ENCODE measurements at places on chromosomes 4 and X.

- no peak for DNase-seq
Measured at GRCh38 chr4:74166818-74167217, 8.9 kb downstream of the MTHFD2L start.

DNA sequence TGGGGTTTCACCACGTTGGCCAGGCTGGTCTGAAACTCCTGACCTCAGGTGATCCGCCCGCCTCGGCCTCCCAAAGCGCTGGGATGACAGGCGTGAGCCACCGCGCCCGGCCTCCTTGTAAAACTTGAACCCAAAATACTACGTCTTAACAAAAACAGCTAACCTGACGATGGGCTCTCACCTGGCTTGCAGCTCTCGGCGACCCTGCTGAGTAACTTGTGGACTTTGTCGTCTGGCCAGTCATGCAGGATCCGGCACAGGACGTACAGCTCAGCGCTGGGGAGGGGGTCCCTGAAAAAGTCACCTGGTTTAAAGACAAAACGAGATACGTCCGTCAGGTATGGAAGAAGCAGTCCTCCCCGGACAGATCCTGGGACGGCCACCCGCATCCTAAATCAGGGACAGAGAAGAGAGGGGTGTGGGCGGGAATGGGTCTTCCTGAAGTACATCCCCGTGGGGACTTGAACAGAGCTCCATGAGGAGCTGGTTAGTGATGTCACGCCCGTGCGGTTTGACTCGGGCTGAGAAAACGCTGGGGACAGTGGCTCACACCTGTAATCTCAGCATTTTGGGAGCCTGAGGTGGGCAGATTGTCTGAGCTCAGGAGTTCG lies 20.7 kb upstream of the SLC25A6 start:
- DNase-seq = no peak

DNA sequence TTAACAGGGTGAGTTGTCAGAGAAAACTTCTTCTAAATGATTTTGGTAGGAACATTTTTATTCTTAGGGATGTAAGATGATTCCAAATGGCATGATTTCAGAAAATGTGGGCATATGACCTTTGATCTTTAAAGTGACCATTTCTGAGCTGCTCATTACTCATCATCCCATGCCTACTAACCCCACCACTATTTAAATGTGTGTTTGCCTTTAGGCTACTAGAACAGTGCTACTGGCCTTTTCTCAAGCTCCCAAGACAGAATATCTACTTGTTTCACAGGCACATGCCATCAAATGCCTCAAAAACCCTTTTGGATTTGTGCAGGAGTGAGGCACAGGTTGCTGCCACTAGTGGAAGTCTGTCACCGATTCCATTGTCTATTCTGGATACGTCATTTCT lies 428.2 kb downstream of the ADAM29 start:
- no peak for DNase-seq

GRCh38 chr4:102809691-102810090 lies 17.7 kb downstream of the UBE2D3 start:
- no peak for DNase-seq

DNA sequence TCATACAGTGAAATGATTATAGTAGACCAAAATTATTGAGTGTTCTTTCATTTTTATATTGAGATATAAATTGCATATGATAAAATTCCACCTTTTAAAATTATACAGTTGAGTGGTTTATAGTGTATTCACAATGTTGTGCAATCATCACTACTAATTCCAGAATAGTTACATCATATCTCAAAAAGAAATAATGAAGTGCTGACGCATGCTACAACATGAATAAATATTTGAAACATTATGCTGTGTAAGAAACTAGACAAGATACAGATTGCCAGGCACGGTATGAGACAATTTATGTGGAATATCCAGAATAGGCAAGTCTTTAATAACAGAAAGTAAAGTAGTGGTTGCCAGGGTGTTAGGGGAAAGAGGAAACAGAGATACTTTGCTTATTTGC lies 871.7 kb downstream of the FAM133A start:
- no peak for DNase-seq

GRCh38 chr4:109126856-109127255 lies 175.6 kb downstream of the COL25A1 start:
- DNase-seq = no peak

- DNase-seq = peak; percentile 76
Measured at GRCh38 chr4:1192091-1192492, 19.7 kb upstream of the SPON2 start.

DNA sequence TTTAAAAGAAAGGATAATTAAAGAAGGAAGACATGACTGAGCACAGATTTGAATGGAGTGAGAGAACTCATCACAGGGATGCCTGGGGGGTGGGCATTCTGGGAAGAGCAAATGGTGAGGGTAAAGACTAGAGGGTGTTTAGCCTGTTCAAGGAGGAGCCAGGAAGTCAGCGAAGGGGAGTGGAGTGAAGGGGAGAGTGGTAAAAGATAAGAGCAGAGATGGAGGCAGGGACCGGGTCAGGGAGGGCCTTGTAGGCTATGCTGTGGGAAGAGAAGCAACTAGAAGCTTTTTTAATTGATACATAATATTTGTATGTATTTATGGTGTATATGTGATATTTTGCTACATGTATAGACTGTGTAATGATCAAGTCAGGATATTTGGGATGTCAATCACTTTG lies 2.2 kb upstream of the VGLL1 start:
- DNase-seq = no peak

DNA sequence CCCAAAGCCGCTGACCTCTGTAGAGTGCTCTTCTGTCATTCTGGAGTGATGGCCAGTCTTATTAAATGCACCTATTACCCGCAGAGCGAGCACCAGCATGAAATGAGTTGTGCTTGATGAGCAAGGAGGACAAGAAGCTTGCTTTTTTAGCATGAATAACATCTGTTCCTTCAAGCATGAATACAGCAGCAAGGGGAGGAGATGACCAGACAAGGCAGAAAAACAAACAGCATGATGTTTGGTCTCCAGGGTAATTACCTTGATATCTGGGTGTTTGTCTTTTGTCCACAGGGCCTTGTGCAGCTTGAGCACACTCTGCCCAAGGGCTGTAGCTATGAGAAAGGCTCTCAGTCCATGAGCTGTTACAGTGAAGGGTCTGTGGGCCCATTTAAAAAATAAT lies 324.8 kb upstream of the DDX53 start:
- no peak for DNase-seq

DNA sequence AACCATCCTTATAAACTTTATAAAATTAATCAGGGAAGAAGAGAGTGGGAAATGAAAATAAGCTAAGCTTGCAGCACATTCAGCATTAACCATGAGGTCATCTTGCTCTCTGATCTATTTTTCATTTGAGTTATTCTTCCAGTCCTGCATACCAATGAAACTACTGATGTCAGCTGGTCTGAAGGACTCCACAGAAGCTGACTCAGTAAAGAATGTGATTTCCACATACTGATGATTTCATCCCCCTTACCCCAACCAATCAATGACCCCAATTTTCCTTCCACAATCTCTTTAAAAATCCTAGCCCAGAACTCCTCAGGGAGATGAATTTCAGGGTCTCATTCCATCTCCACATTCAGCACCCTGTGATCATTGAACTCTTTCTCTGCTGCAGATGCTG lies 18.8 kb upstream of the DSPP start:
- DNase-seq = no peak

DNA sequence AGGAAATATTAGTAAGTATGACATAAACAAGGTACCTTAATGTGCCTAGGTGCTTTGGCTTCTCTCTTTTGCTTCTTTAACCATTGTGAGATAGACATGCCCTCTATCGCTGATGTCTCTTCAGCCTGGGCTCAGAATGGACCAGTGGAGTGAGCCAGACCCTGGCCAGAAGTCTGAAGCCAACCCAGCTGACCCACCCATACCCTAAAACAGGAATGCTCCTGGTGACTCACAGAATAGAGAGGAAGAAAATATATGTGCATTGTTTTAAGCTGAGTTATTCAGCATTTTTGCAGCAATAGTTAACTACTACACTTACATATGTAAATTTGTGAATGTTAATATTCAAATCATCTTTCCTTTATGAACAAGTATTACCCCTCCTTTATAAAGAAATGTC lies 167.5 kb upstream of the PCDH10 start:
- DNase-seq = no peak

GRCh38 chr4:113153529-113154101 lies 104.2 kb downstream of the ANK2 start:
- no peak for DNase-seq

DNA sequence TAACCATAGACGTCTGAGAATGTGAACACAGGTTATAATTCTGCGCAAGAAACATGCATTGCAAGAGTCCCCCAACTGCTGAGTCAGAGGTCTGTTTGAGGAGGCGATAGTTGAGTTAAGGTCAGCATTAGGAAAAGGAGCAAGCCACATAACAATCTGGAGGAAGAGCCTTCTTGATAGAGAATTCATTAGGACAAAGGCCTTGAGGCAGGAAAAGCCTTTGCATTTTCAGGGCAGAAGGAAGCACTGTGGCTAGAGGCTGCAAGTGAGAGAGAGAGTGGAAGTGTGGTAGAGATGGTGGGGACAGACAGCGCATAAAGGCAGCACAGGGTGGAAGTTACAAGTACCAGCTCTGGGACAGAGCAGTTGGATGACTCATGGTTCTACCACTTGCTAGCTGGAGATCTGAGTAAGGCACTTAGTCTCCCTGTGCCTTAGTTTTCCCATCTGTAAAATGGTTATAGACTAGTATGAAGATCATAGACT lies 125.8 kb upstream of the LNX1 start:
- DNase-seq = no peak

DNA sequence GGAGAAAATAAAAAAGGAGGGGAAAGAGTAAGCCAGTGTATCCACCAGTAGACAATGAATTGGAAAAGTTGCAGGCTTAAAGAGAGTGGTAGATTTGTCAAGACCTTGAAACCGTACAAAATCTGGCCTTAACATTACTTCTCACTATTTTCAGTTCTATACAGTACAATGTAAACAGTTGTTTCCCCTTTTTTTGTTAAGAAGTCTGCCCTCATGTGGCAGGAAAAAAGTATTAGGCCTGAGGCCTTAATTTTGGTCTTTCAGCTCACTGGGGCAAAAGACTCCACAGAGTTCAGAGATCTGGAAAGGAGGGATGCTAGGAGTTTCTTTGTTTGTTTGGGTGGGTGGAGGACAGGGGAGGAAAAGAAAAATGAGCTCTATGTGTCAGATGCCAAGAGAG lies 92.8 kb upstream of the CCDC160 start:
- no peak for DNase-seq

DNA sequence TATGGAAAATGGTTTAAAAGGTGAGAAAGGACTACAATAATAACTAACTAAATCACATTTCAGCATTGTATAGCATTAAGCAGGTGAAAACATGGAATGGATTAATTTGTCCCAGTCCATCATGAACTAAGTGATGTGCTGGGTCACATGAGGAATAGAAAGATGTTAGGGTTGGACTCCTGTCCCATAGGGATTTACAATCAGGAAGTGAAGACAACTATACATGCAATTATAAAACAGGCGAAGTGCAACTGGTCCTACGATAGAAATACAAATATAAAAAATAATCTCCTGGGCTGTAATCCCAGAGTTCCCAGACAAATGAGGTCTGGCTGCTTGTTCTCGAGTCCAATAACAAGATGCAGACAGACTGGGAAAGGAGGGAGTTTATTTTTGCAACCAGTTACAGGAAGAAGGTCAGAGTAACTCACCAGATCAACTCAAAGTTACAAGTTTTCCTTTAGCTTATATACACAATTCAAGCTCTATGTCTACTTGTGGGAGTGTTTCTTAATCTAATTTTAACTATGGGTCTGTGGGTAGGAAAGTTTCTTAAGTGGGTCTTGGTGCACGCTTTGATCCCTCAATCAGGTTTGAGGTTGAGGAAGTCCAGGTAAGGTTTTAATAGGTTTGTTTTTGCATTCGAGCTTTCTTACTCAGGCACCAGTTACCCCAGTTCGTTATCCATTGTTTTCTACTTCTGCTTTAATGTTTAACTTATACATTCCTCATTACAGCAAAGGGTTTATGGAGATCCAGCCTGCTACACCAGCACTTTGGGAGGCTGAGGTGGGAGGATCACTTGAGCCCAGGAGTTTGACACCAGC lies 50.1 kb downstream of the IGFBP7 start:
- DNase-seq = no peak

DNA sequence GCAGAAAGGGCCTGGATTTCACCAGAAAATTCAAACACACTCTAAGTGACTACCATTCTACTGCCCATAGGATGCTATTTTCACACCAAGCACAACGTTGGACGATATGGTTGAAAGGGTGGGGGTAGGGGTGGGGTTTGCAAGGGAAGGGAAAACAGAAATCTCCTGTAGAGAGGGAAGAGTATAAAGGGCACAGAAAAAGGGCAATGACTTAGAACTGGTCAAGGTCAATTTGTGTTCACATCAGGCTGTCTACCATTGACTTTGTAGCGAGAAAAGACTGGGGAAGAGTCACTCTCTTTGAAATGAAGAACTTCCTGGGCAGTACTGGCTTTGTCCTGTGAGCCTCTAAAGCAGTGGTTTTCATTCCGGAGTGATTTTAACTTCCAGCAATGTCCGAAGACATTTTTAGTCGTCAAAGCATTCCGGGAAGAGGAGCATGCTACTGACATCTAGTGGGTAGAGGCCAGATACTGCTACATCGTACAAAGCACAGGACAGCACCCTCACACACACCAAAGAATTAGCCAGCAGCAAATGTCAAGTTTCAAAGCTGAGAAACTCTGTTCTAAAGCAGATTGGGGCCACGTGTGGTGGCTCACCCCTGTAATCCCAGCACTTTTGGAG lies 48.4 kb upstream of the SLC7A3 start:
- DNase-seq = no peak

- no peak for DNase-seq
Measured at GRCh38 chr4:170242471-170242870, 152.7 kb upstream of the AADAT start.
